ENCODE measurements at places on chromosomes 12 and 14.

- DNase-seq, result no peak
Measured at GRCh38 chr14:22646570-22647254, 2.6 kb upstream of the OR6J1 start.

DNA sequence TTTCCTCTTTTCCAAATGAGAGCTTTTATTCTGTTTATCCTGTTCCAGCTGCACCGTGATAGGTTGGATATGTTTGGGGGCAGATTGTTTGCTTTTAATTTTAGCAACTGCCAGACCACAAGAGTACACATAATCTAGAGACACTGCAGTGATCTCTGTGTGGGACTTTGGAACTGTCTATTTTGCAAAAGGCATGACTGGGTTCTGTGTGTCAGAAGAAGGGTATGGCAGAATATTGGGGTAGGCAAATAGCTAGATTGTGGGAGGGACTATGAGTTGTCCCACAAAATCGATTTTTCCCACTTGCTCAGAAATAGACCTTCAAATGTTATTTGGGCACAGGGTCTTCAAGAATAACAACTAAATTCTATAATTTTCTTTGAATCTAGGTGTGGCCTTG lies 275.9 kb upstream of the KITLG start:
- DNase-seq, result no peak

GRCh38 chr14:54440476-54440872 lies 700 bp downstream of the CNIH1 start:
- DNase-seq, result no peak

- DNase-seq, result no peak
Measured at GRCh38 chr14:92316937-92317336, 6.0 kb upstream of the SLC24A4 start.

- no peak for DNase-seq
Measured at GRCh38 chr12:55712700-55713415, 3.0 kb upstream of the BLOC1S1 start.

DNA sequence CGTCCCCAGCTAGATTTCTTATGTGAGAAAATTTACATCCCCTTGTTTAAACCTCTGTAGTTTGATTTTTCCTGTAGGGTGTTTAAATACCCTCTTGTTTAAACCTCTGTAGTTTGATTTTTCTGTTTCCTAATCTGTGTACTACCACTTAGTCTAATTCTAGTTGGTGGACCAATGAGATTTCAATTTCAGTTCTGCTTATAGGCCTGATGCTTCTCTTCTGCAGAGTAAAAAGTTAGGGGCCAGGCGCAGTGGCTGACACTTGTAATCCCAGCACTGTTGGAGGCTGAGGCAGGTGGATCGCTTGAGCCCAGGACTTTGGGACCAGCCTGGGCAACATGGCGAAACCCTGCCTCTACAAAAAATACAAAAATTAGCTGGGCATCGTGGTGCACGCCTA lies 11.5 kb downstream of the UBC start:
- no peak for DNase-seq

DNA sequence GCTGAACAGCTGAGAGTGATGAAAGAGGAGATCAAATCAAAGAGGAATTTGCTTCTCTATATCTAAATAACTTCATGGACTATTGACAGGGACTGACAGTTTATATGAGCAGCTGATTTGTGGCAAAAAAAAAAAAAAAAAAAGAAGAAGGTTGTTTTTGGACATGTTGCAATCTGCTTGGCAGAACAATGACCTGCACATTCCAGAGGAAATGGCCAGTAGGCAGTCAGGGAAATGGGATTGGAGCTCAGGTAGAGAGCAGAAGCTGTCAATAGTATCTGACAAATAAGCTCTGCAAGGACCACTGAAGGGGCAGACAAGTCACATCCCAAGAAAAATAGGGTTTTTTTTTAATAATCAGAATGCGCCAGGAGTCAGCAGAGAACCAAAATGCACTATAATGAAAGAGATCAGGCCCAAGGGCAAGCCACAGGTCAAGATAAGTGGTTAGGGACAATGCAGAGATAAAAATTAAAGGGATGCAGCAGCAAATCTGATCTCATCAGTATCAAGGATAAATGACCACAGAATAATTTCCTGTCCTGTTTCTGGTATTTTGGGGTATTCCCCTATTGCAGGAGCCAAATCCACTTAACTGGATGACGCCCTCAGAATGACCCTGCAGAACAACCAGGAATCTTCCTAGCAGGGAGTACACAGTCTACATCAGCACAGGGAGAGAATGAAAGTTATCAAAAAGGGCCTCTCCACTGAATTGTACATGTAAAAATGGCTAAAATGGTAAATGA lies 22.6 kb upstream of the DUSP16 start:
- no peak for DNase-seq

GRCh38 chr14:86402545-86402944 lies 872.6 kb downstream of the FLRT2 start:
- no peak for DNase-seq

GRCh38 chr14:23577710-23578392 lies 739 bp downstream of the JPH4 start:
- no peak for DNase-seq

DNA sequence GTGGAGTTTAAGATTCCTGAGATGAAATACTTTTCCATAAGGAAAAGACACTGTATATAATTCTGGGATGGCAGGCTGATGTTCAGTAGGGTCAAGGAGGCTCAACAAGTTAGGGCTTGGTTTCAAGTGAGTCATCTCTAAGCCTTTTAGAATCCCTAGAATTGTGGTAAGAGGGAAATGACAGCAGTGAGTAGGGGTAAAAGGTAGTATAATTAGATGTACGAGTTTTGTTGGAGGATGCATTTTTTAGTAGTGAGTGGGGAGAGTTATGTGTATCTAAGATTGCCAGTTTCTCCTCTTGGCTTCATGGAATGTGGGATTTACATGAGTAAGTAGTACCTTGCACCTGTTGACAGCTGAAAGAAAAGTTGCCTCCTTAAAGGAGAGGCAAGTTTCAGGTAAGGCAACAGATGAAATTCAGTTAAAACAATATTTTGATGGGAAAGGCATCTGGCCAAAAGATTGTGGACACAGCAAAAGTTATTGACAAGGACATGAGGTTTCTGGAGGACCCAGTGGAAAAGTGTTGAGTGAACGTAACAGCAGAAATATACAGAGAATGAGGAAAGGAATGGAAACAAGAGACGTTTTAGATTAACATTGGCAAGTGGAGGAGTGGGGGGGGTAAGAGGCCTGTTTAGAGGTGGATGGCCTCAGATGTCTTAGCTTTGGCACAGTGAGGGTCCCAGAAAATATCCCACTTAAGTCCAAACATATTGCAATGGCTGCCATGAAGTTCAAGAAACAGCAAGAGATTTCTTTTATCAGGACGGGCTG lies 21.8 kb downstream of the LMO3 start:
- DNase-seq, result peak; percentile 43

DNA sequence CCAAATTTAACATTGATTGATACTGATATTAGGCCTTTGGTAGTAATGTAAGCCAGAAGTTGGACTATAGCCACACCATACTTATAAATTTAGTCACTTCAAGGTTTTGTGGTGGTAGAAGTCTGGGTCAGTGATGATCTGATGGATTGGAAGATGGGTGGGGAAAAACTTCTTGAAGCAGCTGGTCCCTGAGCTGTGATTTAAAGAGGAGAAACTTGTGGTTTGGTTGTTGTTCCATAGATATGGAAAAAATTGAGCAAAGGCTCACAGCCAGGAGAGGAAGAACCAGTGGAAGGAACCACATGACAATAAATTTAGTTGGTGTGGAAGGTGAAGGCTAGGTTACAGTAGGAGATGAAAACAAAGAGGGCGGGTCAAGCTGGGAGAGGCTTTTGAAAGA lies 26.1 kb downstream of the PTHLH start:
- no peak for DNase-seq

DNA sequence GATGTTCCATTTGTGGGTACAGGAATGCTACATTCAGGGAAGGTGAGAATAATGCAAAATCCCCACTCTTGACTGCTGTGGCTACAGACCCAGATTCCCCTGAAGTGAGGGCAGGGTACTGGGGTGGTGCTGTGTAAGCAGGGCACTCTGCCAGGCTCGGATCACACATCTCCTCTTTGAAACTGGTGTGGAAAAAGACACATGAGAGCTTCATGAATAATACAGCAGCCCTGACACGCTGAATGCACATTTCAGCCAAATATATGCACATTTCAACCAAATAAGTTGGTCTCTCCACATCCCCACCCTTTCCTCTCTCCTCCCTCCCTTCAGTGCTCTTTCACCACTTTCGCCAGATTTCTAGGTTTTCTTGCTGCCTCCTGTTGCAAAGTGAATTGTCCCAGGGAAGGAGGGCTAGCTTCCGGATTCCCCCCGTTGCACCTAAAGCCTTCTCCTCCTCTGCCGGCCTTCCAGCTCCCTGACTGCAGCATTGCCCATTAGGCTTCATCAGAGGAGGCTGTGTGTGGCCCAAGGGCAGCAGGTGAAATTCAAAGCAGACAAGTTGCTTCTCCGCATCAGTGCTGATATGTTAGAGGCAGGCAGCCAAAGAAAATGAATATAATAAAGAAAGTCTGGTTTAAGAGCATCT lies 118.2 kb upstream of the TMCC3 start:
- no peak for DNase-seq

- DNase-seq, result peak; percentile 33
Measured at GRCh38 chr14:61973981-61974380, 211.8 kb downstream of the SNAPC1 start.

- DNase-seq, result no peak
Measured at GRCh38 chr12:68479261-68479895, 131.3 kb upstream of the RAP1B start.

GRCh38 chr14:52961060-52961639 lies 10.3 kb upstream of the FERMT2 start:
- peak; percentile 17 for DNase-seq

- DNase-seq, result no peak
Measured at GRCh38 chr12:120261951-120262851, 3.3 kb downstream of the PXN start.

DNA sequence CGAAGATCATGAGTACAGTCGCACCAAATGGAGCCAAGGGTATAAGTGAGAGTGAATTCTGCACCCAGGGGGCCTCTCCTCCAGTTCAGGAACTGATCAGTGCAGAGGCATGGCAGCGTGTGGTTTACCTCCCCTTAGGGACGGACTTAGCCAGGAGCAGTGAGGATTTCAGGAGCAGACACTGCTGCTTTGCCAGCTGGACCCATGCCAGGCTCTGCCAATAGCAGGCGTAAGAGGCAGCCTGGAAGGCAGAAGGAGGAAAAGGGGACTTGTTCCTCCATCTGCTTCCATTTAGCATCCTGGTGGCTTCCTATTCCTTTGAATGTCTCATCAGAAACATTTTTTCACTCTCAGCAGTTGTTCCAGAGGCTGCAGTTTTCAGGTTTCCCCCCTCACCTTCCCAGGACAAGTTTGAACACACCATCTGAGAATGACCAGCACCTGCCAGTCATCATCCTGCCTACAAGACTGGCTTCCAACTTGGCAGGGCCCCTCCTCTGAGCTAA lies 137.0 kb upstream of the LMNTD1 start:
- no peak for DNase-seq

GRCh38 chr12:52867642-52868041 lies 18.8 kb upstream of the KRT78 start:
- DNase-seq, result no peak

DNA sequence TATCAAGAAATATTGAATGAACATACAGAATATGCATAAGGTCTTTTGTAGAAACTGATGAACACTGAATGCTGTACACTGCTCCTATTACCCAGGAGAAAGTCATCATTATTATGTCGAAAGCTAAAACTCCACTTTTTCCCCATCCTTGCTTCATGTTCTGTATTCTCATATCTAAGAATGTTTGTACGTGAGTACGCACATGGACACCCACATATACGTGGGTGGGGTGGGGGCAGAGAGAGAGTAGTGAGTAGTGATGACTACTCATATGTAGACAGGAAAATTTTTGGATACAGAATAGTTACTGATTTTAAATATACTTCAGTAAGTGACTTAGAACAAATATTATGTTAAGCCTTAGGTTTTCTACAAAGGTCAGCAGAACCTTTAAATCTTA lies 75.1 kb downstream of the FERMT2 start:
- DNase-seq, result no peak

DNA sequence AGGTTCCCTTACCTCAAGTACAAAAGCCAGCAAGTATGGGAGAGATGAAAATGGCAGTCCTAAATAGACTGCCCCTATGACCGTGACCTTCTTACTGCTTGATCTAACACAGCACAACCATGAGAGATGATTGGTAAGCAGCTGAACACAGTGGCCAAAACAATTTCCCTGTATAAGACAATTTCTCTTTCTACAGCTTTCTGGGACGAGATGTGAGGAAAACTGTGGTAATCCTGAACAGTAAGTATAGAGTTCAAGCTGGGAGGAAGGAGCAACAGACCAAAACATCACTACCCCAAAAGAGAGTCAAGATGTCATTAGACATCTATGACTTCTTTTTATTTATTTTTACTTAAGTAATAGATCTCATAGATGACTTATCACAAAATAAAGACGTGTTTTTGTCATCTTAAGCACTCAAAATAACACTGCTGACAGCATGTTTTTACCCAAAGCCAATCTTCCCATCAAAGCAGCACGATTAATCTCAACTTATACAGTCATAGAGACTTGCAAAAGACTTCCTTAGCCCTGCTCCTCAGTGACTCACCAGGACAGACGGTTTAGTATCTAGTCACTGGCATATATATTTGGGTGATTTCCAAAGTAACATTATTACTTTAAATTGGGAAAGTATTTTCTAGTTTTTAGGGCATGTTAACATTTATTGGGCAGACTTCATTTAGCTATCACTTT lies 3.7 kb downstream of the TMEM52B start:
- peak; percentile 77 for DNase-seq

- DNase-seq, result no peak
Measured at GRCh38 chr14:90567191-90567590, 170.4 kb downstream of the CALM1 start.

- no peak for DNase-seq
Measured at GRCh38 chr14:97280526-97280925, 483.3 kb downstream of the VRK1 start.

DNA sequence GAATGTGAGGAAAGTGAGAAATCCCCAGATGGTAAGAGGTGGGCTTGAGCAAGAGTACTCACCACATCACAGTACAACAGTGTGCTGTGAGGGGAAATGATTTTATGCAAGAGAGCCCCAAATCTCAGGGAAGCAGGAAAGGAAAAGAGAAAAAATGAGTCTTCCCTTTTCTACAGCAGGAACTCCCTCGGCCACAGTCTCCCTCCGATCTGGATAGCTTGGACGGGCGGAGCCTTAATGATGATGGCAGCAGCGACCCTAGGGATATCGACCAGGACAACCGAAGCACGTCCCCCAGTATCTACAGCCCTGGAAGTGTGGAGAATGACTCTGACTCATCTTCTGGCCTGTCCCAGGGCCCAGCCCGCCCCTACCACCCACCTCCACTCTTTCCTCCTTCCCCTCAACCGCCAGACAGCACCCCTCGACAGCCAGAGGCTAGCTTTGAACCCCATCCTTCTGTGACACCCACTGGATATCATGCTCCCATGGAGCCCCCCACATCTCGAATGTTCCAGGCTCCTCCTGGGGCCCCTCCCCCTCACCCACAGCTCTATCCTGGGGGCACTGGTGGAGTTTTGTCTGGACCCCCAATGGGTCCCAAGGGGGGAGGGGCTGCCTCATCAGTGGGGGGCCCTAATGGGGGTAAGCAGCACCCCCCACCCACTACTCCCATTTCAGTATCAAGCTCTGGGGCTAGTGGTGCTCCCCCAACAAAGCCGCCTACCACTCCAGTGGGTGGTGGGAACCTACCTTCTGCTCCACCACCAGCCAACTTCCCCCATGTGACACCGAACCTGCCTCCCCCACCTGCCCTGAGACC lies 7.8 kb downstream of the ATN1 start:
- DNase-seq, result peak; percentile 34
